K562 (cell line): ENCODE measurements at places on chromosomes 3 and 15. TPM values are rescaled to one million over a fixed set of nuclear protein-coding genes. Genes with fewer than 3 reads are reported as not detected.

The CSTA gene
- total RNA-seq: 0.44 and 1.0 TPM in 2 replicates

The KIAA1143 gene
- 42.8 and 47.1 TPM in 2 replicates for total RNA-seq

The IMPG2 gene
- total RNA-seq: 0.09 and 0.13 TPM in 2 replicates

The USP3 gene
- total RNA-seq: 48.8 and 54.3 TPM in 2 replicates

The UBAP1L gene
- 0.71 and 1.0 TPM in 2 replicates for total RNA-seq

The OGG1 gene
- 23.6 and 25.7 TPM in 2 replicates for total RNA-seq

The MAP1A gene
- 18.6 and 20.3 TPM in 2 replicates for total RNA-seq

The SLC24A5 gene
- total RNA-seq: not detected in 2 replicates

The PLA2G4B gene
- 2.8 and 5.2 TPM in 2 replicates for total RNA-seq

The CHST14 gene
- 11.2 and 12.1 TPM in 2 replicates for total RNA-seq
